ENCODE measurements at places on chromosomes 11 and 22.

- no peak for DNase-seq
Measured at GRCh38 chr11:134290646-134291045, 14.5 kb downstream of the GLB1L3 start.

- no peak for DNase-seq
Measured at GRCh38 chr11:60396382-60396781, at the start of gene MS4A14. MS4A14 (plus strand) TSS chr11:60396459; CDS start chr11:60396579, 120 bp downstream.

GRCh38 chr22:48804811-48805301 lies 1022.8 kb downstream of the BRD1 start:
- no peak for DNase-seq

- no peak for DNase-seq
Measured at GRCh38 chr11:63804259-63804658, 9.0 kb upstream of the SPINDOC start.

DNA sequence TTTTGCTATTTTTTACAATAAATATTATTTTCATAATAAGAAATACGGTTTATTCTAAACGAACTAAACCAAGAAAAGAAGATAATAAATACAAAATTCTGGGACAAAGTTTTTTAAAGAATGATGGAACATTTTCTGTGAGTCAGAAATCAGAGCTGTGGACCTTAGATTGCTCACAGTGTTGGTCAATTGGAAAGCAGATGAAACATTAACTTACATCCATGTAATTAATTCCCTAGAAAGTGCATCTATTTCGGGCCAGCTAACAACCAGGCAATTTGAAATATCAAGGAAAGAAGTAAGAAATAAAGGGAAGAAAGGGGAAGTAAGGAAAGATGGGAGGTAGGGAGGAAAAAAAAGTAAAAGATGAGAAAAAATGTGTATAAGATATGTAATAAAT lies 1569.8 kb upstream of the TENM4 start:
- no peak for DNase-seq

GRCh38 chr22:29351042-29351441 lies 35.5 kb upstream of the RASL10A start:
- no peak for DNase-seq

DNA sequence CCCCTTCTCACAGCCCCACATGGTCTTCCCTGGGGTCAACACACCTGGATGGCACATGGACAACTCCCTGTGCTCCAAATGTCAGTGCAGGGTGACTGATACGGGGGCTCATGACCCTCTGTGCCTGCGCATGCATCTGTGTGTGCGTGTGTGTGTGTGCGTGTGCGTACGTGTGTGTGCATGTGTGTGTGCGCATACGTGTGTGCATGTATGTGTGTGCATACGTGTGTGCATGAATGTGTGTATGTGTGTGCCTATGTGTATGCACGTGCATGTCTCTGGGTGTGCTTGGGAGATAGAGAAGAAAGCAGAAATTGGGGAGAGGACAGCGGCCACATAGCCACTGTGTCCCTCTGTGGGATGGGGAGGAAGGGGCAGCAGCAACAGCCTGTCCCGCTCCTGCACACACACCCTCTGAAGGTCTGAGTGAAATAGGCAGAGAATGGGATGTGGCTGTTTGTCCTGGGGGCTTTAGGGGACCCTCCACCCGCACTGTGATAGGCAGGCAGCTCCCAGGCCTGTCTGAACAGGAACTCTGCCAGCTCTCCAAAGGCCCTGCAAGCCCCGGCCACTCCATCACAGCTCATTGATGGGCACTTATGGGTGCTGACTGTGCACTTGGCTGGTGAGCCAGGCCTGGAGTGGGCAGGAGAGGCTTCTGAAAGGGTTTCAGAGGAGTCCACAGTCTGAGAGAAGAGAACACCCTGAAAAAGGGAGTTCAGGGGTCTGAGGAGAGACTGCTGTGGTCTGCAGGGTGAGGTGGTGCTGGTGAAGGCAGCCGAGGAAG lies 28.7 kb upstream of the PICK1 start:
- no peak for DNase-seq

- no peak for DNase-seq
Measured at GRCh38 chr11:45967506-45967905, 45.0 kb downstream of the LARGE2 start.

- DNase-seq = no peak
Measured at GRCh38 chr11:95078526-95078925, 11.1 kb upstream of the ENDOD1 start.

DNA sequence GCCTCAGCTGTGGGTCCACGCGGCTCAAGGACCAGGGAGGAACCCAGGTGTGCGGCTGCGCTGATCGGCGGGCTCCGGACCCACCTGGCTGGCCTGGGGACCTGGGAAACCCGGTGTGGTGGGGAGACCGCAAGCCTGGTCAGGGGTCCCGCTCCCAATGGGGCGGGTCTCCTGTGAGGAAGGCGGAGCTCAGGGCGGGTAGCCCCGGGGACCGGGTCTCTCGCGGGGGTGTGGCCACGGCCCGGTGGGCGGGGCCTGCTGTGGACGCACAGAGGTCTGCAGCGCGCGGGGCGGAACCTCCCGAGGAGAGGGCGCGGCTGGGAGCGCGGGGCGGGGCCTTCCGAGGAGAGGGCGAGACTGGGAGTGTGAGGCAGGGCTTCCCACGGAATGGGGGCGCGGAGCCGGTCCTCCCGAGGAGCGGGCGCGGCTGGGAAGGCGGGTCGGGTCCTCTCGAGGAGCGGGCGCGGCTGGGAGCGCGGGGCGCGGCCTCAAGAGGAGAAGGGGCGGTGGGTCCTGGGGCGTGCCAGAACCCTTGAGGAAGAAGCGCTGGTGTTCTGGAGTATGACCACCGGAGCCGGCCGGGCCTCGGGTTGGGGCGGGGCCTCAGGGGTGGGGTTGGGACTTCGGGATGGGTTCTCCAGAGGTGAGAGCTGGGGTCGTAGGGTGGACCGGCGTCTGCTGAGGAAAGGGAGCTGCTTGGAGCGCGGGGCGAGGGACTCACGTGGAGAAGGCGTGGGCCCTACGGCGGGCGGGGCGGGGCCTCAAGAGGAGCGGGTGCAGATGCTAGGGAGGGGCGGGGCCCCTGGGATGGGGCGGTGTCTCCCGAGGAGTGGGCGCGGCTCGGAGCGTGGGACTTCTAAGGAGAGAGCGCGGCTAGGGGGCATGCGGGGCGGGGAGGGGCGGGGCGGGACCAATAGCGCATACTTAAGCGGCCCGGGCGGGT lies 20.8 kb downstream of the DGCR6L start:
- DNase-seq = no peak

DNA sequence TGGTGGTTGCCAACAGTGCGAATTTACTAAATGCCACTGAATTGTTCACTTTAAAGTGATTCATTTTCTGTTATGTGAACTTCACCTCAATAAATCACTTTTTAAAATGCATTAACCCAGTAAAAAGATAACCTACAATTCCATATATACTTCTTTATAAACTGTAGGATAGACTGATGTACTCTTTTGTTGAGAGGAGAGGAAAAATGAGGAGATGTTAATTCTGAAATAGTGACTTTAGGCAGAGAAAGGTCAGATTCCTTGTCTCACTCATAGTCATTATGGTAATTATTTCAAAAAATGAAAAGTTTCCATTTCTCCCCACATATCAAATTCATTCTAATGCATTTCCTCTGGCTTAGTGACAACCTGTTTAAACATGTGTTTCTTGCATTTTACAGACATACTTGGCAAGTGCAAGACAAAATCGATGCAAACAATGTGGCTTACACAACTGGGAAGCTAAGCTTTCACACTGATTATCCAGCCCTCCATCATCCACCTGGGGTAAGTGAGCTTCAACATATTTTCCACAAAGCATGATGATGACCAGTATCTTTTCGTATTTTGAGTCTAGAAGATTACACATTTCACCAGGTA lies 74.5 kb downstream of the BBOX1 start:
- no peak for DNase-seq

DNA sequence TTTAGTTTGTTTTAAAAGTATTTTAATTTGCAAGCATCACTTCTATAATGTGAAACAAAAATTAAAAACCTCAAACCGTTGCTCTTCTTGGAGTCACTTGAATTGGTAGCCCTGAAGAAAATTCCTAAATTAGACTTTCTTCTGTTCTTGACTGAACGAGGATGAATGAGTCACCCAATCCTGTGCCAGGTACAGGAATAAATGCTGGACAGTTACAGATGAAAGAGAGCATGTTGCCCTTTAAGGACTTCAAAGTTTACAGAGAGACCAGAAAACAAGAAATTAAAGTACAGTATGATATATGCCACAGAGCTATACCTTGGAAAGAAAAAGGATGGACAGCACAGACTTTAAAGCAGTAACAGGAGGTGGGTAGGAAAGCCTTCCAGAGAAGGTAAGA lies 41.3 kb upstream of the CXCR5 start:
- no peak for DNase-seq

- DNase-seq = no peak
Measured at GRCh38 chr11:57406337-57406904, 16.0 kb upstream of the PRG2 start.

GRCh38 chr11:26719289-26719973 lies 2.4 kb downstream of the SLC5A12 start:
- no peak for DNase-seq

- DNase-seq = no peak
Measured at GRCh38 chr22:25892678-25893077, 150.7 kb downstream of the MYO18B start.

- DNase-seq = no peak
Measured at GRCh38 chr11:101718402-101718801, 134.6 kb upstream of the TRPC6 start.

DNA sequence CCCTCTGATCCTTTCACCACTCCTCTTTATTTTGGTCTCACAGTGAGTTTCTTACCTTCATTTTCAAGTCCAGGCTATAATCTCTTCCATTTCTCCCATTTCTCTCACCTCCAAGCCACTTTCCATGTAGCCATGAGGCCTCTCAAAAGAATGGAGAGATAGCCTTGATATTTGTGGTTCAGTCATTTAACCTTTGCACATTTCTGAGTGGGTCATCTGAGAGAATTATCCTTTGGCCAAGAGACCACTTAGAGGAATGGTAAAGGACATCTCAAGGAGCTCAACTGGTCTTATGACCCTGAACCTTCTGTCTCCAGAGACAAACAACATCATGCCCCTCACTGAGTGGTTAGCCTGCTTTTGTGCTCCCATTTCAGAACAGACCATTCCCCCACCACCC lies 121.1 kb downstream of the KIRREL3 start:
- DNase-seq = no peak

DNA sequence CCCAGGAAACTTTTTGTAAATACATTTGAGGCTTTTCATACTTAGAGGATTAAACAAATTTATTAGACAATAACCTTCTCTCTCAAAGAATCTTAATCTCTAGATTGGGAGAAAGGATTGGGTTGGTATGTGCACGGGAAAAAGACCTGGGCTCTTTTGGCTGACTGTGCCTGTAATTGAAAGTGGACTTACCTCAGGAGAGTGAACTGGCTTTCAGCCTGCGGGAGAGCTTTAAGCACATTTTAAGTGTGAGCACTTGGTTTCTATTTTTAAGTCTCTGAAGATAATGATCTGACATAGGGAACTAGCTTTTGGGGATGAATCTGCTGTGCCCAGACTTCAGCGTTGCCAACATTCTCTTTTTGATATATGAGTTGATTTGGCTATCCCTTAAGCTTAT lies 35.8 kb downstream of the UVRAG start:
- no peak for DNase-seq

GRCh38 chr11:33887886-33888285 lies 4.0 kb downstream of the LMO2 start:
- no peak for DNase-seq

DNA sequence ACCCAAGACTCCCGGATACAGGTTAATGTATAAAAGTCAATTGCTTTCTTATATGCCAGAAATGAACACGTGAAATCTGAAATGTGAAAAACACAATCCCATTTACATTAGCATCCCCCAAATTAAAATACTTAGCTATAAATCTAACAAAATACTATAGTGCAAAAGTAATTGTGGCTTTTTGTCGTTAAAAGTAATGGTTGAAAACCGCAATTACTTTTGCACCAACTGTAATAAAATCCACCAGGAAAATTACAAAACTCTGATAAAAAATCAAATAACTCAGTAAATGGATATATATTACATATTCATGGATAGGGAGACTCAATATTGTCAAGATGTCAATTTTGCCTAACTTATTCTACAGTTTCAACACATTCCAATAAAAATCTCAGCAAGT lies 4.6 kb downstream of the TMEM225 start:
- no peak for DNase-seq

DNA sequence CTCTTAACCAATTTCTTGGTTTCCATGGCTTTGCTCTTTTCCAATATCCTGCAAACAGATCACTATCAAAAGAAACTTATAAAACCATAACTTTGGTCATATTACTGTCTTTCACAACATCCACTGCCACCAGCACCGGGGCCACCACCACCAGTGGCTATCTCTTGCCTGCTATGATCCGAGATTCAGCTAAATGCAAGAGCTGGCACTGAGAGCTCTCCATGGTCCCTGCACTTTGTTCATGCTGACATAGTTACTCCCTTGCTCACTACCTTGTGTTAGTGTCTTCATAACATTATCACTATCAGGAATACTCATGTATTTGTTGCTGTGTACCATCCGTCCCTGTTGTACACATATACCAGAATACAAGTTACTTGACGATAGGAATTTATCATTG lies 299.0 kb downstream of the ETS1 start:
- no peak for DNase-seq

DNA sequence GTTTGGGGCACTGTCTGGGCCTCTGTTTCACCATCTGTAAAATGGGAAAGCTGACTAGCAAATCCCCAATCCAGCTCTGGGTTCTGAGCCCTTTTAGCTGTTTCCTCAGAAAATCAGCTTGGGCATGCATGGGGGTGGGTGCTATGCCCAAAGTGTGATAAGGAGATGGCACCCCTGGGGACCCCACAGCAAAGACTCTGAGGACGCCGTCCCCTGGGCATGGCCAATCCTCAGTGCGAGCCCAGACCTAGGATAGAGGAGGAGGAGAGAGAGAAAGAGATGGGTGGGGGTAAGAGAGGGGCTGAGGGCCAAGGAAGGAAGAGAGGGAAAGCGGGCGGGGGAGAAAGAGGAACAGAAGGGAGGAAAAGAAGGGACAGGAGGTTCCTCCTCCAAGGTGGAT lies 31.8 kb downstream of the TPBGL start:
- DNase-seq = no peak

GRCh38 chr11:45157247-45158209 lies 11.1 kb downstream of the PRDM11 start:
- DNase-seq = no peak

GRCh38 chr11:18710545-18710944 lies 12.0 kb downstream of the TMEM86A start:
- DNase-seq = no peak

- DNase-seq = no peak
Measured at GRCh38 chr22:43085658-43086606, 3.3 kb downstream of the TTLL1 start.
